ENCODE measurements at places on chromosomes 12 and 14.

DNA sequence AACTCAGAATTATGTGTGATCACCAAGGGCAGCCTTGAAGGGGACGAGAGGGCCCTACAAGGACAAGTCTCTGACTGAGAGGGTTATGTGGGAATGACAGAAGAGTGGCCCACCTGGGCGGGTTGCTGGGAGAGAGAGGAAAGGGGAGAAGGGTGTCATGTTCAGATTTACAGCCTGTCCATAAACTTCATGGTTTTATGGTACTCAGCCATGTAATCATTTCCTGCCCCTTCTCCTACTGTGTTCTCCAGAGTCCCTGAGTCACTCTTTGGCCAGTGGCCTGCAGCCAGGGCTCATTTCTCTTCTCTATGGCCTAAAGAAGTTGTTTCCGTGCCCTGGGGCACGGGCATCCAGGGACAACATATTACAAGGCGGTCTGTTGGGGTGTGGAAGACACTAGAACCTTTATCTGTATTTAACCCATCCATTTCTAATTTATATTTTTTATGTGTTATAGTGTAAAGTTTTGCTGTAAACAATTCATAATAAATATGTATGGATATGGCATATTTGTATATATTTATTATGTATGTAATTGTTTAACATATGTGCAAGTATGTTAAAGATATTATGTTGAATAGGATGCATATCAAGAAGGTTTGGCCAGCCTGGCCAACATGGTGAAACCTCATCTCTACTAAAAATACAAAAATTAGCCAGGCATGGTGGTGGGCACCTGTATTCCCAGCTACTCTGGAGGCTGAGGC lies 26.9 kb downstream of the DDX47 start:
- DNase-seq, result no peak

DNA sequence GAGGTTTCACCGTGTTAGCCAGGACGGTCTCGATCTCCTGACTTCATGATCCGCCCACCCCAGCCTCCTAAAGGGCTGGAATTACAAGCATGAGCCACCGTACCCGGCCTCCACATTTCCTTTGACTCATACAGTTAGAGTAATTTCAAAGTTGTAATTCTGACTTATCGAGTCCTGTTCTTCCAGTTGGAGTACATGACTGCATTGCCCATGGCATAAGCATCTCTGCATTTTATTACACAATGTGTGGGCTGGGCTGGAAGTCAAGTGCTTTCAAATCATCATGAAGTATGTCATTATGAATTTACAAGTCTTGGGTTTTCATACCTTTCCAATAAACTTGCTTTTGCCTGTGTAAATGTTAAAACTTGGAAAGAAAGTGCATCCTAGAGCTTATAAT lies 1295.7 kb upstream of the FLRT2 start:
- DNase-seq, result no peak

DNA sequence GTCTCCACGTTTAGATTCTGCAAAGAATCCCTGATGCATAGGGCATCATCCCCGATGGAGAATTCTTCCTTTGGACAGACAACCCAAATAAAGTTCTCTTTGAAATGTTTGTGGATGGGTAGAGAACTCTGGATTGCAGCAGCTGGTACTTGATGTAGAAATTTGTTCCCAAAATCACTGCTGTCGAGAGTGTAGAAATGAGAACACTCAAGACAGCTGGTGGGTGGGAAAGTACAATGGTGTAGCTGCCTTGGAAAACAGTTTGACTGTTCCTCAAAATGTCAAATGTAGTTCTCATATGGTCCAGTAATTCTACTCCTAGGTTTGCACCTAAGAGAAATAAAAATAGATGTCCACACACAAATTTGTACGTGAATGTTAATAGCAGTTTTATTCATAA lies 671.5 kb upstream of the TMEM132C start:
- DNase-seq, result no peak

GRCh38 chr12:55899082-55899481 lies 28.6 kb downstream of the PYM1 start:
- DNase-seq, result no peak

DNA sequence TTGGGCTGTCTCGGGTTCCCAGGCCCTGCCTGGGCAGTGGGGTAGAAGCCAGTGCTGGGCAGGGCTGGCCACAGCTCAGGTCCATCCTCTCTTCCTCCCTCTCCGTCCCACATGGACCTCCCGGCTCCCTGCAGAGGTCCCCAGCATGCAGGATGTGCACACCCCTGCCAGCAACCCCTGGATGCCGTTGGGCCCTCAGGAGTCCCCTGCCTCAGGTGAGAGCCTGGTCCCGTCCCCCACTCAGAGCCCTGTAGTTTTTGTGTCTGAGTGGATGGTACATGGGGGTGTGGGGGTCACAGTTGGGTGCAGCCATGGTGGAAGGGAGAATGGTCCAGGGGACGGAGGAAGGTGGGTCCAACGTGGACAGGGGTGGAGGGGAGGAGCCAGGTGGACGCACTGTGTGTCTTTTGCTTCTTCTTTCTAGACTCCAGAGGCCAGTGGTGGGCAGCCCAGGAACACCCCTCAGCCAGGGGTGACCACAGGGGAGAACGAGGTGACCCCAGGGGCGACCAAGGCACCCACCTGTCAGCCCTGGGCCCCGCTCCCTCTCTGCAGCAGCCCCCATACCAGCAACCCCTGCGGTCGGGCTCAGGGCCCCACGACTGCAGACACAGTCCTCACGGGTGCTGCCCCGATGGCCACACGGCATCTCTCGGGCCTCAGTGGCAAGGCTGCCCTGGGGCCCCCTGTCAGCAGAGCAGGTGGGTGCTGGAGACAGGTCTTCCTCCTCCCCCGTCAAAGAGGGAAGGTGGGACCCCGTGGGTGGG lies 21.7 kb downstream of the PAPLN start:
- no peak for DNase-seq

- DNase-seq, result no peak
Observed at GRCh38 chr14:103087343-103087835, 3.4 kb downstream of the LBHD2 start.

GRCh38 chr12:130083734-130084133 lies 78.5 kb upstream of the FZD10 start:
- no peak for DNase-seq

- no peak for DNase-seq
Observed at GRCh38 chr12:85836197-85837090, at the start of gene RASSF9. TSS of gene RASSF9 (minus strand) at chr12:85836409. CDS start at chr12:85836201, 208 bp downstream.

DNA sequence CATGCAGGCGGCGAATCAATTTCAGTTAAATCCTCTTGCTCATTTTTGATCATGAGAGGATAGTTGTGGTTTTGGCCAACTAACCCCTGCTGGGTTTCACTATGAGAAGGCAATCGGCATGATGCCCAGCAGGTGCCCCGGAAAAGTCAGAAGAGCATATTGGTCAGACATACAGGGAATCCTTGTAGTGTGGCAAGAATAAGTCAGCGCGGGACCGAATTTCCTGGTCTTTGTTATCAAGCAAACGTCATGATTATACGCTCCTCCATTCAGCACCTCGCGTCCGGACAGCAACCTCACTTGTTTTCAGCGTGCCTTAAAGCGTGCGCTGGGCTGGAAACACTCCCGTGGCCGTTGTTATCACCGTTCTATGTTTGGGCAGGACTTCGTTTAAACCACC lies 1.8 kb downstream of the TBC1D30 start:
- no peak for DNase-seq

- DNase-seq, result no peak
Observed at GRCh38 chr12:113329022-113329790, 5.7 kb downstream of the SLC8B1 start.

- DNase-seq, result no peak
Observed at GRCh38 chr14:58772116-58772515, 134.4 kb downstream of the DACT1 start.

DNA sequence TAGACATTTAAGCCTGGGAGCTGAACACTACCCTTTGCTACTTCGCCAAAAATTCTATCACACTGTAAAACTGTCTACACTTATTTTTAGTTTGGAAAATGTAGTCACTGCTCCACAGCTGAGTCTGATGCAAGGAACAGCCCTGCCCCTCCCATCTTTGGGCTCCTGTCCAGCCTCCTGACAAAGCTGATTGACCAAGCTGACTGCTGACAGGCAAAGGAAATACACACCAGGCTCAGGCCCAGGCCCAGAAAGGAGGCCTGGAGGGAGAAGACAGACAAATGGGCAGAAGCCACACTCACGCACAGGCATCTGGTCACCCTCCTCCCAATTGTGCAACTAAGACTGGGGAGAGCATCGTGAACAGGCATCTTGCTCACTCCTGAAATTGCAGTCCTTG lies 55.3 kb downstream of the ISCA2 start:
- DNase-seq, result no peak

- no peak for DNase-seq
Observed at GRCh38 chr14:35420036-35420811, 15.7 kb upstream of the NFKBIA start.

DNA sequence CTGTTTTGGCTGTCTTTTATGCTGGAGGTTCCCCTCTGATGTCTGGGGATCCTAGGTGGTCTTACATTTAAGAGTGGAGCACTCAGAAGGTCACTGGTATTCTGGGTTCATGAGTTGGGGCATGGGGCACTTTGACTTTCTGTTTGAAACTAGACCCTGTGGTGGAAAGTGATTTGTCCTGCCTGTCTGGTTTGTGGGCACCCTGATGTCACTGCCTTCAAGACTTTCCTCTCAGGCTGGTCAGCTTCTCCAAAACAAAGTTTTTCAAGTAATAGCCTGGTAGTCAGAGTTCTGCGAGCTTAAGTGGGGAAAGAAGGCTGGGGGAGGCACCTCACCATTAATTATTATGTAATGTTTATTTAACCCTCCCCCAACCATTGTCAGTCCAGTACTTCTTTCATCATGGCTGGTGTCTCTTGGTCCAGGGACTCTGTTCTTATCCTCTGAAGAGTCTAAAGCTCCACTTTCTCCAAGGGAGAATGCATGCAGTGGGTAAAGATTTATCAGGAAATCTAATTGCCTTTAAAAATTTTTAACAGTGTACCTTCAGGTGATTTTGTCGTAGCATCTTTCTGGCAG lies 35.3 kb downstream of the ZC3H14 start:
- DNase-seq, result no peak

GRCh38 chr12:18421867-18422266 lies 160.5 kb downstream of the PIK3C2G start:
- no peak for DNase-seq

- no peak for DNase-seq
Observed at GRCh38 chr14:69105326-69105725, 47.6 kb downstream of the DCAF5 start.

DNA sequence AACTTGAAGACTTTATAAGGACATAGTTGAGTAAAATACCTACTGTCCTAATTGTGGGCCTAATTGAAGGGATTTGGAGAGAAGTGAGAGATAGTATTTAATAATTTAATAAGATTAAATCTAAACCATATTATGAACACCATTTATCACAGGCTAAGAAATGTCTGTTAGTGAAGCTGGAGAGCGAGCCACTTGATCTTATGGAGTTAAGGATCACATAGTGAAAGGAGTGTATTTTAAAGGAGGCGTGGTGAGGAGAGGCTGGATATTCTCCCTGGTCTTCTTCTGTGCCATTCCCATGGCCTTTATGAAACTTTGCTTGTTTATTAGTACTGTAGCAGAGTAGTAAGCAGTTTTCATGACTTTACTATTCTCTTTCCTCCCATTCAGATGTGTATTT lies 172.4 kb downstream of the TRHDE start:
- no peak for DNase-seq

GRCh38 chr14:59313144-59313651 lies 124.7 kb downstream of the DAAM1 start:
- DNase-seq, result no peak

DNA sequence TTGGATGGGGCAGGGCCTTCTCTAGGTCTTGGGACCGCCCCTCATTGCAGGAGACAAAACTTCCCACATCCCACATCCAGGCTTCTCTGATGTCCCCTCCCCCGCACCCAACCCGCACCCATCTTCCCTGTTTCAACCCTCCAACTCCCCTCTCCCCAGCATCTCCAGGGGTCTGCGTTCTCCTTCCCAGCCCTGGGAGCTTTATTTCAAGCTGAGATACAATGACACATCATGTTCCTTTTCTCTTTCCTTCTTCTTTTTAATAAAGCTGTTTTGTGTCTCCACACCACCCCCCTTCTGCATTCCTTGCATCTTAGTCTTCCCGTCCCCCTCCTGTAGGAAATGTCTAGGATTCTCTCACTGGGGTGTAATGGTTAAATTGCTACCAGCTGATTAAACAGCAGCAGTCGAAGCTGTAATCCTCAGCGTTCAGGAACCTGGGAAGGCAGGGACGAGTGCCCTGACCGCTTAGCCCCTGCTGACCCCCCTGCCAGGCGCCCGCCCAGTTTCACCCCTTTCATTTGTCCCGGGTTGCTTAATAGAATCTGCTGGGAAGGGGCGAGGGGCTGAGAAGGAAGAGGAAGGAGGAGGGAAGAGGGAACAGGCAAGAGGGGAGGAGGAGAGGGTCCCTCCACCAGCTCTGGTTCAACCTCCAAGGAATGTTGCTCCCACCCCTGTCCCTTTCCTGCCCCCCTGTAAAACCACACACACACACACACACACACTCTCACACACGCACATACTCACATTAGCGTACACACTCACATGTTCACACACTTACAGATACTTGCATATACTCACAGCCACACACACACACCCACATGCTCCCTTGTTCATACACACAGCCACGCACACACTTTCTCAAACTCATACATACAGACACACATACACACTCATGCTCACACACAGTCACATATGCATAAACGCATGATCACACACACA lies 104.5 kb upstream of the MED13L start:
- DNase-seq, result no peak

DNA sequence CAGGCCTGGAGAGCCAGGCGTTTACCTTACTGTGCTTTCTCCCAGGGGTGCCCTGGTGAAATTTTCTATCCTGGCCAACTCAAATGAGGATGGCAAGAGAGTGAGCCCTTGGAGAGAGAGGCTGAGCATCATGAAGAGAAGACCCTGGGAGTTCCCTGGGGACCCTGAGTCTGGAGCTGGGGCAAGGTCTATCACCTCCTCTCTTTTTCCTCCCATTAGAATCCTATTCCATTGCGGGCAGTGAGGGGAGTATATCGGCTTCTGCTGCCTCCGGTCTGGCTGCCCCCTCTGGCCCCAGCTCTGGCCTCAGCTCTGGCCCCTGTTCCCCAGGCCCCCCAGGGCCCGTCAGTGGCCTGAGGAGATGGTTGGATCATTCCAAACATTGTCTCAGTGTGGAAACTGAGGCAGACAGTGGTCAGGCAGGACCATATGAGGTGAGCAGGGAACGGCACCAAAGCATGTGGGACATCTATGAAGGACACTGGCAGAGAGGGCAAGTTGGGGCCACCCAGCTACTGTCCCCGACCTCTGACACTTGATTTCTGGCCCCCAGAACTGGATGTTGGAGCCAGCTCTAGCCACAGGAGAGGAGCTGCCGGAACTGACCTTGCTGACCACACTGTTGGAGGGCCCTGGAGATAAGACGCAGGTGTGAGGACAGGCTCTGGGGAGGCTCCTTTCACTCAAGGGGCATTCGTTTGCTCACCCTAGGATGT lies 1.6 kb downstream of the ARHGEF25 start:
- DNase-seq, result no peak

DNA sequence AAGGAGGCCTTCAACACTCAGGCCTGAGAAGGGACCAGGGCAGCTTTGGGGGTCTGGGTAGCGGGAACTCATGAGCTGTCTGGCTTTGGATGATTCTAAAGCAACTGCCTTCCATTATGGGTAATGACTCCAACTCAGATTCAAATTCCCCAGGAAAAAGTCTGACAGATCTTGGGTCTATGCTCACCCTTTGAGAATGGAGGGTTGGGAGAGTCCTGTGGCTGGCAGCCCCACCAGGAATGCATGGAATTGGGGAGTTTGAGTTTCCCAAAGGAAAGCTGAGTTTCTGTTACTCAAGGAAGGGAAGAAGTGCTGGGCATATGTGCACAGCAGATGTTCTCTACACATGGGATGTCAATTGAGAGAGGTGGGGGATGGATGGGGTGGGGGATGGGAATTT lies 22.4 kb upstream of the LTBP2 start:
- no peak for DNase-seq

Data from activated T-helper 1 cell treated with Interleukin-2 at 50 U/mL for 16 hours (primary cell).